ENCODE measurements at places on chromosomes 2 and 18.

DNA sequence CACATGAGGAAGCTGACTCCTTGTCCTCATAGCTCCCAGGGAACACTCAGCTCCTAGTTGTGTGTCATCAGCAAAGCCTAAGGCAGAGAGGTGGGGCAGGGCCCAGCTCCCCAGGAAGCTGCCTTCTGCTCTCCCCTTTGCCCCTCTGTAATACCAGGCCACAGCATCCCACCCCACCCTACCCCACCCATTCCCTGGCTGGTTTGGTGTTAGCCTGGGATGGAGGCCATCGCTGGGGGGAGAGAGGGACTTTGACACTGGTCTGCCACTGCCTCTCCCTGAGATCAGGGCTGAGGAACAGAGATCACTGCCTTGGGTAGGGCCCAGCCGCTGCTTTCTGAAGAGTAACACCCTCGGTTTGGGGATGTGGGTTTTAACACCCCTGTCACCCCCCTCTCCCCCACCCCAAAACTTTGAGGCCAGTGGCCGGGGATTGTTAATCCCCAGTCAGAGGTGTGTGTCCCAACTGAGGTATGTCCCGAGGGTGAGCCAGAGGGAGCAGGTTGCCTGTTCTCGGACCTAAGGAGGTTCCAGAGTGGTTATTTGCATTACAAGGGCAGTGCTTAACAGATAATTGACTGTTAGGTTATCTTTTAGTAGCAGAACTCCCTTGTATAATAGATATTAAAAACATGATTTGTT, 41.4 kb downstream of the TET3 start:
- DNase-seq, result no peak

- no peak for DNase-seq
These were observed 334.0 kb downstream of the SOCS6 start for GRCh38 chr18:70622622-70623419.

- no peak for DNase-seq
These were observed 251.9 kb downstream of the GRB14 start for GRCh38 chr2:164369366-164369765.

GRCh38 chr2:39989888-39990287, 210.8 kb upstream of the THUMPD2 start:
- DNase-seq, result no peak

GRCh38 chr2:25132299-25132635, 36.1 kb downstream of the POMC start:
- no peak for DNase-seq

- DNase-seq, result no peak
These were observed 44.0 kb upstream of the RPL31 start for GRCh38 chr2:100957996-100958653.

- DNase-seq, result no peak
These were observed 25.7 kb downstream of the UPP2 start for GRCh38 chr2:158127380-158127804.

DNA sequence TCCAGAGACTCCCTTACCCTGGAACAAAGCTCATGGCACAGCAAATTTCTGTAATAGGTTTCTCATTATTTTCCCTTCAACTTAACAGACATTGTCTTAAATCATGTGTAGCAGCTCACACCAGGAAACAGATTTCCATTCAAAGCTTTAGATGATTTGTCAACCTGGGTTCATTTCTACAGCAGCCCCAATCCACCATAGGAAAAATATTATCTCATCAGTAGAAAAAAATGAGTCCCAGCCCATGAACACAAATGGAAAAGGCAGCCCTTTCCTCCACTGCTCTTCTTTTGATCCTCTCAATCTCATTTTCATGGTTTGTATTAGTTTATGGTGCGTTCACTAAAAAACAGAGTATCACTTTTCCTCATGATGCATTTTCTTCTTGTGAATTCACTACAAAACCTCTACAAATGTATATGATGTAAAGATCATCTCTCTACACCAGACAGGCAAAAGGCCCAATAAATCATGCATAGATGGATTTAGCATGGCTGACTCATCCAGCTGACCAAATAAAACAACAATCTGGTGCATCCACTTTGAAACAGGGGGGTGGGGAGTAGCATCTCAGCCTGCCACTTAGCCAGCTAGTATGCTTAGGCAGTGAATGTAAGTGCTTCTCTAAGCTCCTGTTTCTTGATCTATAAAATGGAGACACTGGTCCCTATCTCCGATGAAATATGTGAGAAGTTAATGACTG, 78.6 kb downstream of the SATB2 start:
- DNase-seq, result no peak

DNA sequence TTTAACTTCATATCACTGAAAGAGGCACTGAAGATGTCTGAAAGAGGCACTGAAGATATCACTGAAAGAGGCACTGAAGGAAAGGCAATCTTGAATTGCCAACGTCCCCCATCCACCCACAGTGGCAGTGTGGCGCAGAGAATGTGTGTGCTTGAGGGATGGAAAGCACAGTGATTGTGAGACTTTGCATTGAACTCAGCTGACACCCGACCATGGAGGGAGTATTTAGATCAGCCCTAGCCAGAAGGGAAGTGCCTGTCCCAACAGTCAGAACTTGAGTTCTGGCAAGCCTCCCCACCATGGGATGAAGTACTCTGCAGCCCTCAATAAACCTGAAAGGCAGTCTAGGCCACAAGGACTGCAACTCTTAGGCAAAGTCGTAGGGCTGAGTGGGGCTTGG, 33.8 kb downstream of the MAP4K3 start:
- DNase-seq, result no peak

GRCh38 chr2:227454323-227454860, 17.6 kb upstream of the AGFG1 start:
- DNase-seq, result no peak

DNA sequence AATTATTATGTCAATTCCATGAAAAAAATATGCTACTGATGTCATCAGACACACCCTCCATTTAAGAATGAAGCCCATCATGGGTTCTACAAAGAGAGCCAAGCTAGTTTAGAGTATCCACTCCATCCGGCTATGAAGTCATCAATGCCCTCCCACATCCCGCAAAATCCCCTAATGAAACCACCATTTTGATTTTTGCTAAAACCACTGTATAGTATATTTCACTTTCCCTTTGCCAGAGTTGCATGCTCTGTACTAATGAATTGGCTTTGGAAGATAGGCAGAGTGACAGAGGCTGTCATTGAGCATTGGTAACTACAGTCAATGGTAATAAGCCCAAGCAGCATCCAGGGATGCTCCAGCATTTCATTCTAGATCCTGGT, 118.6 kb downstream of the ANKRD44 start:
- DNase-seq, result no peak

DNA sequence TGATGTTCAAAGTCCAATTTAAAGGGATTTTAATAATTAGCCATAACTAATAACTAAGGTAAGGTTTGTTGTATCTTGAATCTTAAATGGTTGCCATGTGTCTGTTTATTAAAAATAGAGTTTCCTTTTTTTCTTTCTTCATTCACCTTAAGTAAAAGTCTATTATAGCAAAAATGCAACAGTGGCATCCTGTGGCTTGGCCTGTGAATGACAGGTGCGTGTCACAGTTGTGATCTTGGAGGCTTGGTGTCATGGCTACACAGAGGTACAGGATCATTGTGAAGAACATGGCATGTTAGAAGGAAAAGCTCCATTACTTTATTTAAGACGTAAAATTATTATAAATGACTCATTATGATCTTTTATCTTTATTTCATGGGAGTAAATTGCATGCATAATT, 246.1 kb downstream of the BCL2 start:
- no peak for DNase-seq

GRCh38 chr2:134154246-134154645, 99.6 kb upstream of the MGAT5 start:
- no peak for DNase-seq

DNA sequence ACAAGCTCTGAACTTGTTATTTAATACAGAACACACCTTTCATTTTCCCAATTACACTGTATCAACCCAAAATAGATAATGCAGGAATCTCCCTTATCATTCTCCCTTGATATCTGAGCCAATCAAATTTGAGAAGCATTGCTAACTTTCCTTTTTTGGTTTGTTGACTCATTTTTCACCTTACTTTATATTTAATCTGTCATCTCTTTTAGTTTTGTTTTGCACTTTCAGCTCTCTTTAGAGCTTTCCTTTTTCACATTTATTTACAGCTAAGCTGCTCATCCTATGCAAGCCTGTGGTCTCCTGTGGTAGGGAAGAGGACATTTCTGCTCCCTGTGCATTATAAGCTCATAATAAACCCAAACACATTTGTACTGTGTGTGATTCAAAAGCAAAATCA, 50.1 kb downstream of the ITGAV start:
- no peak for DNase-seq

DNA sequence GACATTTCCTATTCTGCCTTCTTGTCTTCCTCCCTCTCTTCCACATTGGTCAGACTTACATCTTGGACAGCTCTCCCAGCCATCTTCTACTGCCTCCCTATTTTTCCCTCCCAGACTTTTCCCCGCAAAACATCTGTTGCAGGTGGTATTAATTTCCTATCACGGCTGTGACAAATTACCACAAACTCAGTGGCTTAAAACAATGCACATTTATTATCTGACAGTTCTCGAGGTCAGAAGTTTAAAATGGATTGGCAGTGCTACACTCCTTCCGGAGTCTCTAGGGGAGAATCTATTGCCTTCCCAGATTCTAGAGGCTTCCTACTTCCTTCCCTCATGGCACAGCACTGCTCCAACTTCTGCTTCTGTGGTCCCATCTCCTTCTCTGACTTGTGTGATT, 33.3 kb downstream of the STRADB start:
- DNase-seq, result no peak

- DNase-seq, result no peak
These were observed 75.8 kb upstream of the NARS1 start for GRCh38 chr18:57697426-57697825.

- DNase-seq, result peak; percentile 28
These were observed 4.3 kb downstream of the SOX11 start for GRCh38 chr2:5696404-5696944.

DNA sequence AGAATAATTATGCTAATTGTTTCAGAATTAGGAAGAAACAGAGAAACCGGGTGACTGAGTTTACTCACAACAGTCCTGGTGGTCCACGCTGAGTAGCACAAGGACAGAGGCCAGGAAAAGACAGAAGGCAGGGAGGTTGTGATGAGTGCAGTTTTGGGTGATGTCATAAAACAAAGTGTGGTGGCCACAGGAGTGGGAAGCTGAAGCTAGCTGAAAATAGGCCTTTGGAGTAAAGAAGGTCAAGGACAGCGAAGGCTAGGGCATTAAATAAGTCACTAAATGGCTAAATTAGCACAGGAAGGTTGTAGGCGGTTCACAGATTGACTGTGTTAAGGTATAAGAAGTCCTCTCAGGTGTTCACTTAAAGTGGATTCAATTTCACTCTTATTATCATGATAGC, 120.9 kb upstream of the TTN start:
- no peak for DNase-seq

DNA sequence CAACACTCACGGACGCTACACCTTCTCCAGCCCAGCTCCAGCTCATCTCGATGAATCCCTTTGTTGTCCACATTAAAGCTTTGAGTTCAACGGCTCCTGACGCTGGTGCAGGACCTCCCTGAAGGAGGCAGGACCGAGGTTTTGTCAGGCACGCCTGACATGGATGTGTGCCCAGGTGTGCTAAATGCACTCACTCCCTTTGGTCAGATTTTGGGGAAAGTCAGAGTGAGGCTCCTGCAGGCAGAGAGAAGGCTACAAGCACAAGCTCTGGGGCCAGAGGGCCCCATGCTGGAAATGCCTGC, 78.6 kb downstream of the NDUFA10 start:
- DNase-seq, result no peak

DNA sequence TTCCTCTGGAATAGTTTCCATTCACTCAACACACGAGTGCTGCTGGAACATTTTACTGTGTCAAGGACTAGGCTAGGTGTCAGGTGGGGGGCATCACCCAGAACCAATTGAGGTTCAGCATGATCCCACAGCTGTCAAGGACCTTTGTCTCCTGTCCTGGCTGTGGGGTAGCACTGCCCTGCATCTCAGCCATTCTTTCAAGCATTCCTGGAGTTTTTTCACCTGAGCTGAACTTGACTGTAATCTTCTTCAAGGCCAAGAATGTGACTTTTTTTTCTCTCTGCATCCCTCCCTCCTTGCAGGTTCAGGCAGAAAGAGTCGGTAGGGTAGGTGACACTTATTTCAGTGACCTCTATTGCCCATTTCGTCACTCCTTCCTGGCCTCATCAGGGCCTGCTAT, 3.5 kb downstream of the MAPK4 start:
- DNase-seq, result no peak

GRCh38 chr2:17611036-17611435, 70.5 kb downstream of the VSNL1 start:
- DNase-seq, result no peak

GRCh38 chr2:225120186-225120585, 77.9 kb upstream of the DOCK10 start:
- DNase-seq, result no peak

DNA sequence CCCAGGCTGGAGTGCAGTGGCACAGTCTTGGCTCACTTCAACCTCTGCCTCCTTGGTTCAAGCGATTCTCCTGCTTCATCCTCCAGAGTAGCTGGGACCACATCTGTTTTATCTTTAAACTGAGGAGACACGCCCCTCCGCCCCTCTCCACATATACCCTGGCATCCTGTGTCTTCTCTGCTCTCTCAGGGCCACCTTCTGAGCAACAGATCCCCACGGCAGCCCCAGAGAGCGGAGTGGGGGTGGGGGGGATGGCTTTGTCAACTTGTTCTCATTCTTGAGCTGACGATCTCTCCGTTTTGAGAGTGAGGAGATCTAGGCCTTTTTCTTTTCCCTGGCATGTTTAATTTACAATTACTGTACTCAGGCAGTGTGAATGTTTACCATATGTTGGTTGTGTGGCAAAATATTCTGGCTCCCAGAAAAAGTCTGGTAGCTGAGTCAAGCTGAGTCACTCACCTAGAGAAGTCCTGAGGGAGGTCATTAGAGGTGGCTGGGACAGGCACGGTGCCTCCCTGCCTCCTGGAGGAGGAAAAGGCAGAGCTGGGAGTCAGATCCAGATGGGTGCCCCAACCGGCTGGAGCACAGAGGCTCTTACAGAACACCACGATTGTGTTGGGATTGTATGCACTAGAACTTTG, 19.5 kb upstream of the ID2 start:
- no peak for DNase-seq

DNA sequence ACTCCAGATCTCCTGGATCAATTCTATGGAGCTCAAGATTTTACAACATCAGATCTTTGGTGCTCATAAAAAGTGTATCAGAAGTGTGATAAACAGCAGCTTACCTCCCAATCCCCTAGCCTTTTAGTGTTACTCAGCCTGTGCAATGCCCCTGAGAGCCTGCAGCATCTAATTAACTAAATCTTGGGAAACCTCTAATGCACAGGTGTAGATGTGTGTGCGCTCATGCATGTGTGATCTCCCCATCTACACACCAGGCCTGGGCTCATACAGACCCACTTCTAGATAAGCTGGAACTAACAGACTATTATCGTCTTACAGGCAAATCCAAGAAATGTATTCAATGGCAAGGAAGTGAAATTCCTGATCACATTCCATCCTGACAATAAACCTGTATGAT, 7.5 kb downstream of the SUCLG1 start:
- no peak for DNase-seq

GRCh38 chr2:136362676-136363390, 244.9 kb upstream of the CXCR4 start:
- DNase-seq, result no peak

- DNase-seq, result no peak
These were observed 1.5 kb downstream of the CAB39 start for GRCh38 chr2:230714136-230714480.

Measured in left ventricle myocardium superior (tissue), 1 donor.